ENCODE measurements at places on chromosomes 2 and 18.

GRCh38 chr2:182006595-182007341 lies 21.1 kb downstream of the PPP1R1C start:
- peak; percentile 2 for DNase-seq

- no peak for DNase-seq
Observed at GRCh38 chr2:120802867-120803484, 67.3 kb downstream of the GLI2 start.

DNA sequence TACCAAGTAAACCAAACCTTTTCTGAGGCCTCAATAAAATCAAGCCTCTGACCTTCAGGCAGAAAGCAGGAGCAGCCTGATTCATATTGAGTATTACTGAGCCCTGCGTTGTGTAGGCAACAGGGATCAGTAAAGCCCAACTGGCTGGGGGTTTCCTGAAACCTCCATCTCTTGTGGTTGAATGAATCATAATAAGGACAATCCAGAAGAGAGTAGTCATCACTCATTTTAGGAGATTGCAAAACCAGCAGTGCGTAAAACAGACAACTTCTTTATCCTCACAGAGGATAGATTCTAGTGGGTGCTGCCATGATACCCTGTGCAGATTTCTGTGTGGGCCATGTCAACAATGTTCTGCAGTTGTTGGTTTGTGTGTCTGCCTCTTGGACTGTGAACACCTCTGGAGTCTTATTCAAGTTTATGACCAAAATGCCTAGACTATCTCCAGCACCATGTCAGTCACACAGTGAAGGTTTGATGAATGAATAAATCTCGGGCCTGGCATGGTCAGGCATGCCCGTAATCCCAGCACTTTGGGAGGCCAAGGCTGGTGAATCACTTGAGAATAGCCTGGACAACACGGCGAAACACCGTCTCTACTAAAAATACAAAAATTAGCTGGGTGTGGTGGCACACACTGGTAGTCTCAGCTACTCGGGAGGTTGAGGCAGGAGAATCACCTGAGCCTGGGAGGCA lies 51.8 kb upstream of the RAB27B start:
- peak; percentile 28 for DNase-seq

DNA sequence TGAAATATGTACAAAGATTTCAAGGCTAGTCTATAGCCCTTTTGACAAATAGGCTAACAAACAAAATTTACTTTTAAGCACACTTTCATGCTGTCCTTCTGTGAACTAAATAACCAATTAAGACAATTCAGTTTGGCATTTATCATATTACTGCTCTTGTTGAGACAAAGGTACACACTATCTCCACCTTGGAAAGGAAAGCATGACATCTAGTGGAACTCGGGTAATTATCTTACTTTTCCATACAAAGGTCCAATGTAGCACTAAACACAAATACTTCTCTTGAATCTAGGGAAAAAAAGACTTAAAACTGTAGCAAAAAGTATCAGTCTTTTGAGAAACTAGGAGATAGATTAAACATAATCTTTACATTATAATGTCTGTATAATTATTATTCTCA lies 125.0 kb upstream of the CD226 start:
- peak; percentile 22 for DNase-seq
